Right ventricle myocardium superior (tissue), 1 donor: ENCODE measurements at places on chromosomes 11 and 22.
A peak's percentile ranks its signal among the peaks of the same experiment; 100 is the strongest.

DNA sequence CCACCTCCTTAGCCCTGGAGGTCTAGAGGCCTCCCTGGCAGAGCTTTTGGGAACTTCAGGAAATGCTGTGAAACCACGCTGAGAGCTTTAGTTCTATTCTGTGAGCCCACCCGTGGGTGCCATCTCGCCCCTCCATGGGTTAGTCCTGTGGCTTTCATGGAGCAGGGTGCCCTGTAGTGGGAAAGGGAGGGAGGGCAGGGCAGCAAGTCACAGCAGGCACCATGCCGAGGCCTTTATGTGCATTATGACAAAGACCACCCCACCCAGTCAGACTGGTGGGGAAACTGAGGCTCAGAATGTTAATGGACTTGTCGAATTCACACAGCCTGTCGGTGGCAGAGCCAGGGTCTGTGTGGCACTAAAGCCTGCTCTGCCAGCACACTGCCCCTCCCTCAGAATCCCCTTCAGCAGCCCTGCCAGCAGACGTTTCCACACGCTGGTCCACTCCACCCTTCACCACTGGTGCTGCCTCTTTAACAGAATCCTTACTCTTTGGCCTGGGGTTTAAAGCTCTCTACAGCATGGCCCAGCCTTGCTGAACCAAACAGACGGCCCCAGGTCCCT is 13.4 kb downstream of the TMPRSS13 start:
- no peak for DNase-seq

GRCh38 chr11:128328955-128329551 is 258.3 kb downstream of the ETS1 start:
- DNase-seq: peak; percentile 44

- no peak for DNase-seq
Observed at GRCh38 chr22:35528927-35529326, 11.7 kb upstream of the RASD2 start.

- peak; percentile 91 for DNase-seq
Observed at GRCh38 chr11:57567515-57568329, at the start of gene UBE2L6. UBE2L6 (minus strand) TSS chr11:57567672; CDS start chr11:57567611, 61 bp downstream.

- no peak for DNase-seq
Observed at GRCh38 chr22:30314915-30315314, 11.8 kb downstream of the TBC1D10A start.

DNA sequence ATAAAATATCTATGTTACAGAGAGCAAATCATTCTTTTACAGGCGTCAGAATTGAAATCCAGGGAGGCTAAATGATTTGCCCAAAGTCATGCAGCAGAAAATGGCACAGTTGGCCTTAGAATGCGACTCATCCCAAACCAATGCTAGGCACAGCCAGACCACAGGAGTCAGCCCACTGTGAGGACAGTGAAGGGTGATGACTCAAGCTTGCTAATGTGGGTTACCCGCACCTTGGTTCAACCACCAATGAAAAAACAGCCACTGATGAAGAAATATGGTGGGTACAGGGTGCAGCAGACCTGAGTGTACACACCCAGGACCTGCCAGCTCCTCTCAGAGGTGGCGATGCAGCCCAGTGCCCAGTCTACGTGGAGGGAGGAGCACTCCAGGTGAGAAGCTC is 89.7 kb downstream of the ZC3H12C start:
- no peak for DNase-seq

GRCh38 chr11:104451197-104451893 is 287.4 kb upstream of the PDGFD start:
- DNase-seq: peak; percentile 46

GRCh38 chr11:130118165-130118564 is 41.4 kb upstream of the ST14 start:
- no peak for DNase-seq

- DNase-seq: no peak
Observed at GRCh38 chr11:77467233-77467632, 6.7 kb downstream of the PAK1 start.

- DNase-seq: no peak
Observed at GRCh38 chr11:62712861-62713260, 5.4 kb downstream of the GNG3 start.

- peak; percentile 65 for DNase-seq
Observed at GRCh38 chr11:35852056-35852455, 91.8 kb upstream of the LDLRAD3 start.

- DNase-seq: no peak
Observed at GRCh38 chr11:62934496-62934785, 13.3 kb upstream of the CHRM1 start.

DNA sequence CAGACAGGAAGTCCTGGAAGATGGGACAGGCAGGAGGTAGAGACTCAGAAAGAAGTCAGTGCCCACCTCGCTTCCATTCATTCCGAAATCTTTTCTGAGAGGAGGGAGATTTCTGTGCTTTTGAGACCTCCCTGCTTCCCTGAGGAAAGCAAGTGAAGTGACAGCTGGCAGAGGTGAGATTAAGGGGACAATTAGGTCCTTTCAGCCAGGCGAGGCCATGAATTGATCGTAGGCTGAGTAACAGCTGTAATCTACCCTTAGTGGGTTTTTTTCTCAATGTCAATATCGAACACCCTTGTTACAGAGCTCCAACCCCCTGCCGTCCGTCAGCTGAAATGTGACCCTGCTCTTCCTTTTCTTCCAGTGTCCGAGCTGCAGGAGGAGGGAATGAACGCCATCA is 96.0 kb downstream of the PARVA start:
- no peak for DNase-seq

DNA sequence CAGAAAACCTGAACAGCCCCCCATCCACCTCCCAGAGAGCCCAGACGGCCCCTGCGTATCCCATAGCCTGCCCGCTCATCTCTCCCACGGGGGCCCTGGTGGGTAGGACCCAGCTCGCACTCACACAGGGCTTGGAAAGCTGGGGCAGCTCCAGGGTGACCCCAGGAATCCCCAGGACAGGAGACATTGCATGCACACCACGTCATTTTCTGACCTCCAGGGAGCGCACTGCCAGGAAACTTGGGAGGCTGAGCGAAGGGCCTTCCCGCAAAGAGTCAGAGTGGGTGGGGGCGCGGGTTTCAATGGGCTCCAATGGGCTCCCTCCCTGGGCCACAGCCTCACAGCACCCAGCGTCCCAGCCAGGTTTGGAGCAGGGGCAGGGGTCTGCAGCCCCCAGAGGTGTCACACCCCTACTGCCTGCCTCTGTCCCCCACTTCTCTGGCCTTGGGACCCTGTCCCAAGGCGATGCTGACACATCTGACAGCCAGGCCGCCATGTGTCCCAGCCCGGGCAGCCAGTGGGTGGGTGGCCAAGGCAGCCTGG is 8.2 kb upstream of the SYT8 start:
- DNase-seq: peak; percentile 47

- DNase-seq: no peak
Observed at GRCh38 chr22:43396934-43397457, 14.8 kb upstream of the MPPED1 start.

DNA sequence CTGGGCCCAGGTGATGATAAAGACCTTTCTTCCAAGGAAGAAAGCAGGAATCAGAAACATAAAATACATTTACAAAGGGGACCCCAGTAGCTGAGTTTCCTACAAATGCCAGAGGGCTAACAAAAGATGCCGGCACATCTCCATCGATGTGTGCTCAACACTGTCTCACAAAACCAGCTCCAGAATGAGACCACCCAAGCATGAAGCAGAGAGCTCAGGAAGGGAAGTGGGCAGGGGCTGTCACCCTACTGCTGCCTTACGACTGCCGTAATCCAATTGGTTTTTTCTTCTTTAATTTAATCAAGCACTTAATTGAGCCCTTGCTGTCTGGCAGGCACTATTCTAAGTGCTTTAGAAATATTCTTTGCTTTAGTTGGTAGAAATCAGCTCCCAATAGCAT is 26.1 kb downstream of the SMCO4 start:
- DNase-seq: no peak

GRCh38 chr11:7651140-7651551 is 22.2 kb downstream of the CYB5R2 start:
- no peak for DNase-seq

- DNase-seq: no peak
Observed at GRCh38 chr11:14132312-14132711, 169.8 kb downstream of the SPON1 start.

DNA sequence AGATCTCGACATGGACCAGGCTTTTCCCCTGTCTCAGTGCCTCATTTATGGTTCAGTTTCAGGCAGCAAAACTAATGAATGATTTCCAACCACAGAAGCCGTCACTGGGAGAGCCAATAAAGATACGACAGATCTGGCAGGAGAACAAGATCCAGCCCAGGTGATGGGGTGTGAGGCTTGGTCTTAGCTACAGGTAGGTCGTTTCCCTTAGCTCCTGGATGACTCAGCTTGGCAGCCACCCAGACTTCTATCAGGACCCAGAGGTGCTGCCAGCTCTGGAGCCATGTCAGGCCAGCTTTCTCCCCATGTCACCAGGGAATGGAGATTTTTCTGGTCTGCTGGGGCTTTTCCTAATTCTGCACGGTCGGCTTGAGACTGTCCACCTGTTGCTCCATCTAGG is 36.3 kb upstream of the APOBEC3A start:
- peak; percentile 55 for DNase-seq

GRCh38 chr22:50048061-50048765 is 9.9 kb downstream of the TTLL8 start:
- no peak for DNase-seq

GRCh38 chr11:133946541-133947318 is 10.0 kb downstream of the IGSF9B start:
- peak; percentile 67 for DNase-seq

GRCh38 chr11:117084992-117085391 is 13.2 kb downstream of the SIK3 start:
- DNase-seq: no peak

- DNase-seq: no peak
Observed at GRCh38 chr11:15091625-15092024, 18.2 kb downstream of the CALCB start.

DNA sequence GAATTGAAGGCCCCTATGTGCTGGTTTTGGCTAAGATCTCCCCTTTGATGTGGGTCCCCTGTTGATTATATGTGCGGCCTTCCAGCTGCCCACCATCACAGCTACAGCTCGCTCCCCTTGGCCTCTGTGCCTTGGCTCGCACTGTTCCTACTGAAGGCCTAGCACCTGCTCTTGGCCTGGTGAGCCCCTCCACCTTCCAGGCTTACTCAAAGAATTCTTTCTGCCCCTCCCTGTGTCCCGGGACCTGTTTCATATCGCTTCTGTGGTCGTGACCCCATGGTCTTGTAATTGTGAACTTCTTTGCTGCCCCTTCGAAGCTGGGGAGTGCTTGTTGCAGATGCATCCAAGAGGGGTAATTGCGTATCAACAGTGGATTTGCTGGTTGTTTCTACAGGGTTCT is 12.5 kb downstream of the PEX26 start:
- DNase-seq: no peak

GRCh38 chr11:59960502-59961381 is 3.1 kb upstream of the OOSP4A start:
- no peak for DNase-seq

- no peak for DNase-seq
Observed at GRCh38 chr22:35111244-35111643, 45.3 kb downstream of the ISX start.

GRCh38 chr11:94184846-94185245 is 56.2 kb downstream of the PANX1 start:
- DNase-seq: no peak

- no peak for DNase-seq
Observed at GRCh38 chr22:49715450-49715849, 112.2 kb downstream of the BRD1 start.

- DNase-seq: no peak
Observed at GRCh38 chr11:117547195-117547850, 219.7 kb downstream of the CEP164 start.

GRCh38 chr11:14423633-14424032 is 64.7 kb upstream of the RRAS2 start:
- no peak for DNase-seq
